ENCODE measurements at places on chromosomes 7 and 10.

DNA sequence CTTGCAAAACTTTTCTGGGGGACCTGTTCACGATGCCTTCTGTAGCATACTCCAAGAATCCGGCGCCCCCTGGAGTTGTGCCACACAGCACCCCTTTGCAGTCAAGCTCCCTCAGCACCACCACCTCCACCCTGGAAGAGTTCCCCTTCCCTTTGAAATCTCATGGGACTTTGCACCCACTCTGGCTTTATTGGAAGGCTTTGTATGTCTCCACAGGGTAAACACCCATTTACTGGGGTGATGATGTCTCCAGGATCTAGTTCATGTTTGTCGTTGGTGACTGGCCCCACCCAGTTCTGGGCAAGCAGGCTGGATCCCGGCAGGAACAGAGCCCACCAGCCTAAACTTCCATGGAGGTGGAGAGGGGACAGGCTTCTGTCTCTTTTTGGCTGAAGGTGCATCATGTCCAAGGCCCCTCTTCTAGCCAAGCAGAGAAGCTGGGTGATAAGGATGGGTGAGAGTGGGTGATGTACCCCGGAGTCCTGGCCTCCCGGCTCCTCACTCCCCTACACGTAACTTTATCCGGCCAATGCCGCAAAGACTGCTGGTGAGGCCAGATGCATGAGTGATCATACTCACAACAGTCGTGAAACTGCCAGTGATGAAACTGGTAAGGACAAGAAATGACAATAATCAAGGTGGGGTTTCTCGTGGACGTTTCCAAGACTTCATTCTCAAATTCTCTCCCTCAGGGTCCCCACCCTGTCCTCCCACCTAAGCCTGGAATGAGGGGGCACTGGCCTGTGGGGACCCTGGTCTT, 695 bp upstream of the CLDN4 start:
- DNase-seq: no peak

GRCh38 chr7:152341039-152341913, 94.5 kb downstream of the KMT2C start:
- no peak for DNase-seq

- no peak for DNase-seq
These were observed 171.7 kb downstream of the KIF20B start for GRCh38 chr10:89873055-89873454.

DNA sequence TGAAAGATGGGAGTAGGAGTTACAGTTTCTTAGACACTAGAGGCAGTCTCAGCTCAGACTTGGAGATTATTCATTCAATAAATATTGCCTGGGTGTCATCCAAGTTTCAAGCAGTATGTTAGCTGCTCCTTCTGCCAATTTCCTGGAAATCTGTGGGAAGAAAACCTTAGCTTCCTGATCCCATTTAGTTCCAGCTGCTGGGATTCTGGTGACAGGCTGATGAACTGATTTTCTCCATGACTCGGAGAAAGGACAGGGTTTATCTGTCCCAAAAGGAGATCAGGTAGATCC, 95.8 kb downstream of the CLEC2L start:
- DNase-seq: no peak

GRCh38 chr10:34340934-34341333, 474.2 kb downstream of the PARD3 start:
- no peak for DNase-seq

GRCh38 chr7:117011419-117012260, 58.3 kb downstream of the ST7 start:
- DNase-seq: no peak

DNA sequence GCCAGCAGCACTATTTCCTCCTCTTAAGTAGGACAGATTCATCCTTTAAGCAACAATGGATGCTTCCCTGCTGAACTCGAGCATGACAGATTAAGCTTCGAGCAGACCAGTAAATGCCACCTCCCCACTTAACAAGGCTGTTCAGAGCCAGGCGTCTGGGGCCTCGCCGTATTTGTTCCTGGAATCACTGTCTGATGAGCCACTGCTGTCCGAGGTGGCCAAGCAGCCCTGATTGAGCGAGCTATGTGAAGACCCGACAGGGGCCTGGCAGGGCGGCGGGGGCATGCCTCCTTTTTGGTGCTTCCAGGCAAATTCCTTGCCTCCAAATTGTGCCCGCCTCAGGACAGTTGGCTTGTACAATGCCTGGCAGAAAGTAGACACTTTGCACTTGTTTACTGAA, 862.6 kb downstream of the NRG3 start:
- DNase-seq: no peak

GRCh38 chr7:13181216-13181615, 493.8 kb downstream of the ARL4A start:
- DNase-seq: no peak

DNA sequence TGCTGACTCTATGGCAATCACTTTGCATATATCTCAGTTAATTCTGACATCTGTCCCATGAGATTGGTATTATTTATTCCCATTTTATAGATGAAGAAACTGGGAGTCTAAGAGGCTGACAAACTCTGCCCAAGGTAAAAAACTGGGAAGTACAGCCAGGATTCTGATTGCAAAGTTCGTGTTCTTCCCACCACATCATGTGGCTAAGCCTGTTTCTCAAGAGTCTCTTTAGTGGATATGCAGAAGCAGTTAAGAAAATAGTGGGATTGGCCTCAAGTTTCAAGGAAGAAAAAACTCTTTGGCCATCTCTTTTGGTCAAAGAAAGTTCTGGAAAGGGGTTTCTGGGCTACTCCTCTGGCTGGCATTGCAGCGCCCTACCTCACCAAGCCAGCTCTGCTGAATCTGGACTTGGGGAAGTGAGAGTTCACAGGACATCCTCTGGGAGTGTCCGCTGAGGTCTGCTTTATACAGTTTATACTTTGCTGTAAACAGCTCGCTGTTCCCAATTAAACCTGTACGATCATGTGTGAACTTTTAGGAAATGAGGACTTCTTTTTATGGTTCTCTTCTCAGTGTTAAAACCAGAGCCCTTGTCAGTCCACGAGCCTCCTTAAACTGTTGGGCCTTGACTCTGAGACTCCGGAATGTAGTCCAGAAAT, 12.2 kb upstream of the BMPR1A start:
- DNase-seq: no peak

DNA sequence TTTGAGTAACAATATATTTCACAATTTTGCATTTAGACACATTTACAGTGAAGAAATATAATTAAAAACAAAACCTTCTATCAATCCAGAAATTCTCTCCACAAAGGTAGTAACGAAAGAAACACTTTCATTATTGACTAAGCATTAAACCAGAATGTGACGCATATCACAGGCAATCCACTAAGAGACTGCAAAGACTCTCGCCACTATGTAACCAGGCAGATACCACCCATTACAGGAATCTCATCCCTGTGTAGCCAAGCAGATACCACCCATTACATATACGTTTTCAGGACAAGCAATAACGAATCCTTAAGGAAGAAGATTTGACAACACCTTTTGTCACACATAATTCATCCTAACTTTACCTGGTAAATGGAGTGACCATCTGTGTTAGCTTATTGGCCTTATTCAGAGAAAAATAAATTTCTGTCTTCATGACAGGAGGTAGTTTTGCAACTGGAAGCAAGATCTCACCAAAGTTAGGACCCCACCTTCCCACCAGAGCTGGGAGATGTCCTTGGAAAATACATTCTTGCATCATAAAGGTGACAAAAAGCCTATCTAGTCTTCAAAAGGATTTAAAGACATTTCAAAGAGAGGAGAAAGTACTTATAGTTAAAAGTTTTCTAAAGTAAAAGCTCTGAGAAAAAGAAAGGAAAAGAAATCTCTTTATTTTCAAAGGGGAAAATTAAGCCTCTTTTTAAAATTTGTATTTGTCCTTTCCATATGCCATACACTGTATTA, 30.8 kb downstream of the LRRC17 start:
- no peak for DNase-seq

DNA sequence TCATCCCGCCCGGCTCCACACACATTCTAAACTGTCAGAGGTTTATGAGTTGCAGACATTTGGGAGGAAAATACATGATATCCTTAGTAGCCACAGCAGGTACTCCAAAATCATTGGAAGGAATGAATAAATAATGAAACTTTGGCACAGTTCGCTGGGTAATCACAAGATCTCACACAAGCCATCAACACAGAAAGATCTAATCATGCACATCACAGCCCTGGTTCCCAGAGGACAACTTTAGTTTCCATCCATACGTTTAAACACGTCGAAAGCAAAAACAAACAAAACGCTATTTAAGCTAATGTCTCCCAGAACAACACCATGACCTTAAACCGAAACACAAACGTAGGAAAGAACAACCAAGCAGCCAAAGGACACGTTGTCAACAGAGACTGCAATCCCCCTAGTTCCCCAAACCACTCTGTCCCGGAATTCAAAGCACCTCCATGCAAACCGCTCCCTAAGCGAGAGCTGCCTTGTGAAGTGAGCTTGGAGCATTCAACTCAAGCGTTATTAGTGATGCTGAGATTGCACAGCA, 12.3 kb downstream of the SVIL start:
- DNase-seq: no peak

GRCh38 chr10:128047991-128048818, 78.0 kb downstream of the MKI67 start:
- DNase-seq: no peak

DNA sequence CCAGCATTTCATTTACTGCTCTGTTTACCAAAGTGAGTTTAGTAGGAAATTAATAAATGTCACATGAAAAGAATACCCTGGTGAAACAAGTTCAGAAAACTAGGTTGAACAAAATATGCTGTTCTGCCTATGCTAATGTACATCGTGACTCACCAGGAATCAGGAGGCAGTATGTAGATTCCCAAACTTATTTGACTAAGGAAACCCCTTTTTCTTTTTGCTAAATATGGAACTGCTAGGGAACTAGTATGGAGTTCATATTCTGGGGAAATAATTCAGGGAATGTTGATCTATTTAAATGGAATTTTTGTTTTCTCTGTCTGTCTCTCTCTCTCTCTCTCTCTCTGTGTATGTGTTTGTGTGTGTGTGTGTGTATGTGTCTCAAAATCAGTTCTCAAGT, 49.9 kb upstream of the EXOC4 start:
- no peak for DNase-seq

DNA sequence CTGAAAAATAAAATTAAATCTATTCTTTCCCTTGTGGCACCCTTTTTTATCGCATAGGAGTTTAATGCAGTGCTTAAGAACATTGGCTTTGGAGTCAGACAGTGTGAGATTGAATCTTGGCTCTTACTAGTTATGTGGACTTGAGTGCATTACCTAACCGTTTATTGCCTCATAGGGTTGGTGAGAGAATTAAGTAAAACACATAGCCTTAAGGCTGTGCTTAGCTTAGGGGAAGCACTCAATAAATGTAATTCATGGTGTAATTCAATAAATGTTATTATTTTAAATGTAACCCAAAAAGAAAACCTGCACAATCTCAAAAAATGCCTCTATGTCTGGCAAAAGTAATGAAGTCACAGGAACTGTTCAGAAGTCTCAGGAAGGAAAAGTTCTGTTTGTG, 2.7 kb downstream of the STK17A start:
- DNase-seq: no peak

DNA sequence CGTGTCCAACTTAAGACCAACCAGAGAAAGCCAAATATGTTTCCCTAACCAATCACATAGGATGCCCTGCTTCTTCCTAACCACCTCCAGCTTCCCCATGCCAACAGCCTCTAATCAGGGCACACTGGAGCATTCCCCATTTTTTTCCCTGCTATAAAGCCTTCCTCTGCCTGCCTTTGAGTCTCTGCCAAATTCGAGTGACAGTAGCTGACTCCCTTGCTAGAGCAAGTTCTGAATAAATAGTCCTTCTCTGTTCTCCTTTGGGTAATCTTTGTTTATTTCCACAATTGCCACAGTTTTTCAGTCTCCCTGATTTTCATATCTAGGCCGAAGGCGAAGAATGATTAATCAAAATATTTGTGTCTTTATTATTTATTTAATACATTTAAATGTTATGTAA, 96.7 kb downstream of the ANLN start:
- no peak for DNase-seq

GRCh38 chr10:14084875-14085274, 245.8 kb downstream of the FRMD4A start:
- no peak for DNase-seq

DNA sequence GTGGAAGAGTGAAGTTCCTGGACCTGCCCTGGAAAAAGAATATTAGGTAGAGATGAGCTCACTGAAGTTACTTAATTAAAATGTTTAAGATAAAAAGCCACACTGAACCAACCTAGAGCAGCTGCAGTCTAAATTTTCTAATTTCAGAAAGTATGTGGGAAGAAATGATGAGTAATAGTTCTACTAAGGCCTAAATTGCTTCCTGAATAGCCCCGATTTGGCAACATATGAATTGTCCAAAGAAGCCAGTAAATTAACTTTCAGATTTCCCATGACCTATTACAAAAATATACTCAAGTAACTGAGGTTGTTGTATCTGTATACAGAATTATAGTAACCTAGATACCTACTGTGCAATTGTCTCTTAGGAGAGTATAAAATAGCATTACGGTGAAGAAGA, 312.6 kb downstream of the IPMK start:
- DNase-seq: no peak

DNA sequence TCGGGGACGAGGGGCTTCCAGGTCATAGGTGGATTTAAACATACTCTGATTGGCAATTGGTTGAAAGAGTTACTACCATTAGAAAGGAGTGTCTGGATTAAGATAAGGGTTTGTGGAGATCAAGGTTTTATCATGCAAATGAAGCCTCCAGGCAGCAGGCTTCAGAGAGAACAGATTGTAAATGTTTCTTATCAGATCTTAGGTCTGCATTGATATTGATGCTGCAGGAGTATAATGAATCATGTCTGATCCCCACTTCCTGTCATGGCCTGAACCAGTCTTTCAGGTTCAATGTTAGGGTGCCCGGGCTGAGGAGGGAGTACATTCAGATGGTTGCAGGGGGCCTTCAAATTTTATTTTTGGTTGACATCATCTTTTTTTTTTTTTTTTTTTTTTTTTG, 51.4 kb downstream of the SH3PXD2A start:
- no peak for DNase-seq

GRCh38 chr7:45033261-45033930, 33.4 kb downstream of the CCM2 start:
- DNase-seq: no peak
